Fibroblast of mammary gland (primary cell): ENCODE measurements at places on chromosomes 2 and 18.

- no peak for DNase-seq
These were observed 23.5 kb downstream of the CAPN14 start for GRCh38 chr2:31193806-31194205.

DNA sequence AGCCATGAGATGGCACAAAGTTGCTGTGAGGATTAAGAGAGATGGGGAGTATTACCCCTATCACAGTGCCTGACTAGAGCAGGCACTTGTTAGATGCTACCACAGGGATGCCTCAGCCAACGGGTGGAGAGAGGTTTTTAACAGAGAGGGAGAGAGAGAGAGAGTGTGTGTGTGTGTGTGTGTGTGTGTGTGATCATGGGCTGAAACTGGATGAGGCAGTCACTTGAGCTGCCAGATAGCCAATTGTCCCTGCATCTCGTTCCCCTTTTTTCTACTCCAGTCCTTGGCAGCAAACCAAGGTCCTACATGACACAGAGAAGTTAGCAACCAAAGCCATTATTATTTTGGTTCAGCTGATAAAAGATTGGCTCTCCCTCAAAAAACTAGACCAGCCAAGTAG lies 3.0 kb downstream of the CD8A start:
- DNase-seq = no peak

DNA sequence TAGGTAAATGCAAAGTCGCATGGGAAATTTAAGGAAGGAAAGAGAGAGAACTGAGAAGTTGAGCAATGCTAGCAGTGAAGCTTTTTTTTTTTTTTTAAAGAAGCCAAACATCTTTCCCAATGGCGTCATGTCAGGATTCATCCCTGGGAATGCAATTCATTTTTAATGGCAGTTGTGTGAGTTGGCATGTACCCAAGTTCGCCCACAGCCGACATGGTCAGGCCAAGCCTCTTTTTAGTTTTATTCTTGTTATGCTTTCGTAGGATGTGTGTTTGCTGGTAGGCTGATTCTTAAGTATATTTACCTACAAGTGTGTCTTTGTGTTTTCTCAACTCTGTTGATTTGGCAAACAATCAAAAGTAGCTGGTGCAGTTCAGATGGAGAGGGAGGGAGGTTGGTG lies 127.6 kb upstream of the ITGA6 start:
- DNase-seq = peak; percentile 89

DNA sequence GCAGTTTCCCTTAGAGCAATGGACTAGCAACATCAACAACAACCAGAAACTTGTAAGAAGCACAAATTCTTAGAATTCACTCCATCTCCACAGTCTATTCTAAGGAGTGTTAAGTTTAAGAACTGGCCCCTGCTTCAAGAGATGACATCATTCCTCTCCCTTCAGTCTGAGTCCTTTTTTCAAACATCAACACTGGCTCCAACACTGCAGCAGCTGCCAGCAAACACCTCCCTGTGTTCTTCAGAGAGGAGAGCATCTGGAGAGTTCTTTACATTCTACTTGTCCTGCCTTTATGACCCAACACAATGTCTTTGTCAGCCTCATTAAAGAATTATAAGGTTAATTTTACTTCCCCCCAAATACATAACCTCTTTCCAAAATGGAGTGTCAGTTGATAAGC lies 122.3 kb downstream of the HNMT start:
- DNase-seq = peak; percentile 23

- DNase-seq = peak; percentile 8
These were observed 758 bp downstream of the RIF1 start for GRCh38 chr2:151410485-151410834.

GRCh38 chr18:61973273-61974115 lies 80.7 kb upstream of the RNF152 start:
- DNase-seq = no peak

- peak; percentile 36 for DNase-seq
These were observed 185.9 kb downstream of the PDE1A start for GRCh38 chr2:182240862-182241371.

DNA sequence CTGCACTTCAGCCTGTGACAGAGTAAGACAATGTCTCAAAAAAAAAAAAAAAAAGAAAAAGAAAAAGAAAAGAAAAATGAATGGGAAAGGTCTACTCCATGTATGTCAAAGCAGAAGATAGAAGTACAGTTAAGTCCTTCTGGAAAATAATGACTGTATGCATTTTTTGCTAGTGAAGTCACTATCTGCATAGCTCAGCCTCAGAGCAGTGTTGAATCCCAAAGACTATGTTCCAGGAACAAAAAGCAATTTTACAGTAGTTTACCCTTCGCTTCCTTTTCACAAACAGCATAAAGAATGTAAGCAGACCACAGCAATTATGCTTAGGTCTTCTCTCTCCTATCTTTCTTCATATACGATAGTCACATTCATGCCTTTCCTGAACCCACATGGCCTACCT lies 497.4 kb downstream of the CMPK2 start:
- no peak for DNase-seq

DNA sequence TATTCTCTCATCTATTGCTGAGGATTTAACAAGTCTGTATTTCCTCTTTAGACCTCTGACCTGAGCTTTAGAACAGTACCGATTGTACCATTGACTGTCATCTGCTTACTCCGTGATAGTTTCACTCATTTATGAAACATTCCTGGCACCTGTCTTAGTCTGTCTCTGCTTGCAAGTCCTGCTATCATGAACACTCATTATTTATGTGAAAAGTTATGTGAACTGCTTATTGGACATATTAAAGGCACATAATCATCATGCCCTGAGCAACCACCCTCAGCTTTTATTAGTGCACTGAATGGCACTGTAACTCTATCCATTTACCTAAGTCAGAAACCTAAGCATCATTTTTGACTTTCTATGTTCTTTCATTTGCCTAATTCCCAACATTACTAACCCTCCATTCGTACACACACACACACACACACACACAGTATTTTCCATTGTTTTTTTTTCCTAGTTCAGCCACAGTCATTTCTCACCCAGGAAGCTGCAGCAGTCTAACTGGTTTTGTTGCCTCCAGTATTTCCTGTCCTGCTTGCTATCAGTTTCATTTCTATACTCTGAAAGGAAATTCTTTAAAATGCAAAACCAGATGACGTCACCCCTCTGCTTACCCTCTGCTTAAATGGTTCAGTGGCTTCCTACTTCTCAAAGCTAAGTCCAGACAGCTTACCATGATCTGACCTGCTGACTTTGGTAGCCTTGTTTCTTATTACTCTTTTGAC lies 146.1 kb downstream of the HAUS1 start:
- DNase-seq = peak; percentile 51

DNA sequence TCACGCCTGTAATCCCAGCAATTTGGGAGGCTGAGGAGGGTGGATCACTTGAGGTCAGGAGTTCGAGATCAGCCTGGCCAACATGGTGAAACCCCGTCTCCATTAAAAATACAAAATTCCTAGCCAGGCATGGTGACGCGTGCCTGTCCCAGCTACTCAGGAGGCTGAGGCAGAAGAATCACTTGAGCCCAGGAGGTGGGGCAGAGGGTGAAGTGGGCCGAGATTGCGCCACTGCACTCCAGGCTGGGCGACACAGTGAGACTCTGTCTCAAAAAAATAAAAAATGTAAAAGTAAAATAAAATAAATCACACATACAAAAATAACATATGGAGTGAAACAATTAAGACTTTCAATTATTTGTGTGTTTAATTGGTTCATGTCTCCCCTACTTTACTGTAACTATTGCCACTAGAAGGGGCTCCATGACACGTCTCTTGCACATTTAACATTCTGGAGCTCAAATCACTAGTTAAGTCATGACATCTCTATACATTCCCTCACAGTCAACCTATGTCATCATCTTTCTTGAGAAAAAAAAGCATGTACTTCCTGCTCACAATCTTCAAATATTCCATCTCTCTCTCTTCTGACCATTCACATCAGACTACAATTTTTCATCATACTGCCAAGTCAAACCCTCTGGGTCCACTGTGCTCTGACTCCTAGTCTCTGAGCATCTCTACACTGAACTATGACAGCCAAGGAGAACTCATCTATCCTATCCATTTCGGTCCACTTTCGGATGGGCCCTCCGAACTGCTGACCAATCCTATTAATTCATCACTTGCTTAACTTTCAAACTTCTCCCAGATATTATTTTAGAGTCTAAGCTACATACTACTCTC lies 6.7 kb downstream of the GFPT1 start:
- DNase-seq = no peak

GRCh38 chr2:85753525-85754312 lies at the start of gene ATOH8:
TSS of gene ATOH8 (plus strand) at chr2:85753991. CDS start at chr2:85754190, 199 bp downstream.
- DNase-seq = peak; percentile 61

DNA sequence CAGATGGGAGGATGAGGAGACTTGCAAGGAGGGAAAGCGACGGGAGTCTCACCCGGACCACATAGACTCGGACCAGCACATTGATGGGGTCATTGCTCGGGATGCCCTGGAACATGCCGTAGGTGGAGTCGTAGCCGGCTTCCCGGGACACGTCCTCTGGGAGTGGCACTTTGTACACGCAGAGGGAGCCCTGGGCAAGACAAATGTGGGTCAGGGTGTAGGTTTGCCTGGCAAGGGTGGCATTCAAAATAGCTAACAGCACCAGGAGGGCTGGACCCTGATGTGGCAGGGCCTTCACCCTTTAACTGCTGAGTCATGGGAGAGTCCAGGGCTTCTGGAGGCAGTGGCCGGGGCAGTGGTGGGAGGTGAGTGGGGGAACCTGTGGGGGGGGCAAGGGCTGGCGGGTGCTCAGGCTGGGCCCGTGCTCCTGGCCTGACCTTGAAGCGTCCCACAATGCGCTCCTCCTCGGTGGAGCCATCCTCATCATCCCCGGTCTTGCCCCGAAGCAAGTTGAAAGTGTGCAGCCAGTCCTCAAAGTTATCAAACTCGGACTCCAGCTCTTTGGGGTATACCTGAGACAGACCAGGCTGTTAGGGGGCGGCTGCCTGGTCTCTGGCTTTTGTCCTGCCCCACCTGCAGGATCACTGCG lies 11.1 kb downstream of the OTOF start:
- DNase-seq = no peak

- peak; percentile 26 for DNase-seq
These were observed 14.5 kb upstream of the MAT2A start for GRCh38 chr2:85524336-85524908.

- no peak for DNase-seq
These were observed 23.4 kb upstream of the TNS1 start for GRCh38 chr2:218026244-218026643.

DNA sequence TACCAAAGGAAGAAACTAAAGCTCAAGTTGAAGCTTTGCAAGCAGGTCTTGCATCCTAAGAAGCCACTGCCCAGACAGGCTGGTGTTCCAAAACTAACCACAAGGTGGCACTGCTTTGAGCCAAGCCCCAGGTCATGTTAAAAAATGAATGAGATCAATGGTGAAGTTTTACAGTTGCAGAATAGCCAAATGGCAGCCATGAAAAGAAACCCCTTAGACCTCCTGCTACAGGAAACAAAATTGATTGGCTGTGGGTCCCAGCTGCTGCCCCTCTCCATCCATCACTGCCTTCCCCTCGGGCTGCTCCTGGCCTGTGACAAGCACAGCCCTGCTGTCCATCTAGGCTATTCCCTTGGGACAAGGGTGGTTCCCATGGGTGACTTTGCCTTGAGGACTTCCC lies 20.7 kb upstream of the MREG start:
- peak; percentile 83 for DNase-seq

DNA sequence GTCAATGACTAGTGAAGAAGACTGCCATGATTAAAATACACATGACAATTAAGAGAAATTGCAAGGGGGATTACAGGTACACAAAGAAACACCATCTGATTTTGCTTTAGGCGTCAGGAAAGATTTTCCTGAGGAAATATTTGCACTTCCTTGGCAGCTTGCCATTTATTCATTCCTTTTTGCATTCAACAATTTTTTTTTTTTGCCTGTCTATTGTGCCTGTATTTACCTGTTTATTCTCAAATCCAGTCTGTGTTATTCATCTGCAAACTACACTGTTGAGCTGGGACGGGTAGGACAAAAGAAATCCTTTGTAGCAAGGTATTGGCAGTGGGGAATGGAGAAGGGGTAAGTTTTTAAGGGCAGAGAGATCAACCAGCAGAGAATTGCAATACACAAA lies 31.8 kb downstream of the SMAD2 start:
- no peak for DNase-seq

DNA sequence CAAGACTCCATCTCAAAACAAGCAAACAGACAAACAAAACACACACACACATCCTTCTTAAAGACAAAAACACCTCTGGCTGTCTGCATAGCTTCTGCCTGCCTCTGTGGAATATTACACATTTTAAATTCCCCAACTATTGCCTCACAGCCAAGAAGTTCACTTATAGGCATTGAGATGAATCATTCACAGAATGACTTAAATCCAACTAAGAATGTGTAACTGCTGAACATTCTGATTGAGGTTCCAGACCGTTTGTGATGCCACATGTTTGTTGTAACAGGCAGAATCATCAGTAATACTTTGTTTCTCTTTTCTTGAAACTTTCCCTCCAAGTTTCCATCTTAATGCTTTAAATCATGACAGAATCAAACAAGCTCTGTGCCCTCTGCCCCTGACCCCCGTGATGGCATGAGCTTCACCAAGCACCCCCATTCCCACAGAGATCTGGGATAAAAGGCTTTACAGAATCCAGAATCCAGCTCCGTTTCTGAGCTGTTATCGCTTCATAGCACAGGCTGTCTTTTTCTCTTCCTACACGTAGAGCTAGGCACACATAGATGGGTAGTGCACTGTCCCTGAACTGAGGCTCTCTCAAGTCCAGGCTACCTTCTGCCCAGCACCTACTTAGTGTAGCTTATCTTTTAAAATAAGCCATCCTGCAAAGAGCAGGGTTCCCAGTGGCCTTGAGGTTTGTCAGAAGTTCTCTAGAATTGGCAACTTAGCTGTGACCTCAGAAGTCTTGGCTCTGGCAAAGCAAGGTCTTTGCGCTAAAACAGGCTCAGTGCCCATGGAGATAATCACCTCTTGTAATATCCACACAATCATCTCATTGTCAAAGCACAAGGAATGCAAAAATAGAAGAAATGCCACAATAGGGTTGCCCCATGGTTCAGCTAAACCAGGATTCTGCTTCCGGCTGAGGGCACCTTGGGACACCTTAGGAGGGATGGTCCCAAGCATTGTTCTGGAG lies 32.9 kb downstream of the EPAS1 start:
- peak; percentile 97 for DNase-seq

- no peak for DNase-seq
These were observed 34.8 kb upstream of the SP5 start for GRCh38 chr2:170680172-170680941.

DNA sequence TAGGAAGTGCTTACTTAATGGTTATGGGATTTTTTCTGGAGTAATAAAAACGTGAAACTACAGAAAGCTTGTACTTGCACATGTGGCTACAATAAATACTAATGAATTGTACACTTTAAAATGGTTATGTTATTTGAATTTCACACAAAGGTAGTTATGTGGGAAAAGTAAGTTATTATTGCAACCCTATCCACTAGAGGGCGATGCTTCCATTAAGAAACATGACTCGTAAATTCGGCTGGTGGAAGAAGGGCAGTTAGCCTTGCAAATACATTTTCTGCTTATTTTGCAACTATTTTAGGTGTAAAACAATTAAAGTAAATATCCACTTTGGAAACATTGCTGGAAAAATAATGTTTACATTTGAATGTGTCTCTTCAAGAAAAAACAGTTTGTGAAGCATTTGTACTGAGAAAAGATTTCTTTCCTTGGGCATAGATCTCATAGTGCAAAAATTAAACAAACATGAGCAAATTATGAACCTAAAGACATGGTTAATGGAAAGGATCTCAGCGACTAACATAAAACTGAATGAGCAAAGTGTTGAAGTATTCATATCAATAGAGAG lies 68.1 kb upstream of the CSRNP3 start:
- DNase-seq = peak; percentile 84
